ENCODE measurements at places on chromosomes 16 and 17.
A peak's percentile ranks its signal among the peaks of the same experiment; 100 is the strongest.

GRCh38 chr16:79213214-79213613, 387.3 kb downstream of the MAF start:
- peak; percentile 41 for DNase-seq

DNA sequence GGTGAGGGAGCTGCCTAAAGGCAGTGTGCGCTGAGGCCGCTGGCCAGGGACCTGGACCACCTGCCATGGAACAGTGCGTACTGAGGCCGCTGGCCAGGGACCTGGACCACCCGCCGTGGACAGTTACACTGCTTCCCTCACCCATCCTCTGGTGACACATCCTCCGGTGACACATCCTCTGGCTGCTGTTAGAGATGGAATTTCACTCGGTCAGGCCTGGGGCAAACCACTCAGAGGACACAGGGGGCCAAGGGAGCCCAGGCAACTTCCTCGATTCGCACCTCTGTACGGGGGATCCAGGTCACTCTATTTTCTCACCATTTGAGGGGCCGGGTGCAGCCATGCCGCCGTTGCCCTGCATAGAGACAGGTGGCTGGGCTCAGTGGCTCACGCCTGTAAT, 32.4 kb upstream of the RPTOR start:
- DNase-seq, result no peak

DNA sequence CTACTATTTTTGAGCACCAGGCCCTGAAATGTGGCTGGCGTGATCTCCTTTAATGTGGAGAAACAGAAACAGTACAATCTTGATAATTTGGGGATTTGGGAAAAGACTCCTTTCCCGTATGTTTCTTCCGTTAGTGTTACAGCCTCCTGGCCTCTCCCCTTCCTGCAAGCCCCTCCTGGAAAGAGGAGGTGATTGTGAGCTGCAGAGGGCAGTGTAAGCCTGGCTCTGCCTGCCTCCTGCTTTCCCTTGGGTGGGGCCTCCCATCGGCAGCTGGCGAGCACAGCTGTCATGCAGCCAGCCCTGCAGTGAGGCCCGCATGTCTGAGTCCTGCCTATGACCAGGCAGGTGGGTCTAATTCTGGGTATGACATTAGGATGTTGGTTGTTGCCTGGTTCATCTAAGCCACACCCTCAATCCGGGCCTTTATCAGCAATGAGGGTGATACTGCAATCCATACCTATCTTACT, 48.7 kb upstream of the WSB1 start:
- DNase-seq, result peak; percentile 75

- DNase-seq, result no peak
Measured at GRCh38 chr17:55903028-55903690, 152.3 kb downstream of the PCTP start.

DNA sequence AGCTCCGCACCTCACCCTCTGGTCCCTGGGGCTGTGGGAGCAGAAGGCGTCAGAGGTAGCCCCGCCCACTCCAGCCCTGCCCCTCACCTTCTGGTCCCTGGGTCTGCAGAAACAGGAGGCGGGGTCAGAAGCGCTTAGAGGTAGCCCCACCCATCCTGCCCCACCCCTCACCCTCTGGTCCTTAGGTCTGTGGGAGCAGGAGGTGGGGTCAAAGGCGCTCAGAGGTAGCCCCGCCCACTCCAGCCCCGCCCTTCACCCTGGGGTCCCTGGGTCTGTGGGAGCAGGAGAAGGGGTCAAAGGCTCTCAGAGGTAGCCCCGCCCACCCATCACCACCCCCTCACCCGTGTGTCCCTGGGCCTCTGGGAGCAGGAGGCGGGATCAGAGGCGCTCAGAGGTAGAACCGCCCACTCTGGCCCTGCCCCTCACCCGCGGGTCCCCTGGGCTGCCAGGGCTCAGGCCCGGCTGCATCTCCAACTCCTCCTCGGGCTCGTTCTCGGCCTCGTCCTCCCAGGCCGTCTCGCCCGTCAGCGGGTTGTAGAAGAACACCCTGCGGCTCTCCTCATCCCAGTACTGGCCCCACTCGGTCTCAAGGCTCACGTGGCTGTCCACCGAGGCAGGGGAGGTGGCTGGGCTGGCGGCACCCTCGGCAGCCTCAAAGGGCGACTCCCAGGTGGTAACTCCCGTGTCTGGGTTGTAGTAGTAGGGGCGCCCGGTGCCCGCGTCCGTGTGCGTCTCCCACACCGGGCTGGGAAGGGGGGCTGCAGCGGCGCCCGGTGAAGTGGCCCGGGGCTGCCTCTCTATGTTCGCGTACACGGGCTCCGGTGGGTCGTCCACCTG, 27.2 kb downstream of the ARHGAP27 start:
- DNase-seq, result no peak

GRCh38 chr16:68590201-68590994, 51.3 kb downstream of the ZFP90 start:
- DNase-seq, result no peak

DNA sequence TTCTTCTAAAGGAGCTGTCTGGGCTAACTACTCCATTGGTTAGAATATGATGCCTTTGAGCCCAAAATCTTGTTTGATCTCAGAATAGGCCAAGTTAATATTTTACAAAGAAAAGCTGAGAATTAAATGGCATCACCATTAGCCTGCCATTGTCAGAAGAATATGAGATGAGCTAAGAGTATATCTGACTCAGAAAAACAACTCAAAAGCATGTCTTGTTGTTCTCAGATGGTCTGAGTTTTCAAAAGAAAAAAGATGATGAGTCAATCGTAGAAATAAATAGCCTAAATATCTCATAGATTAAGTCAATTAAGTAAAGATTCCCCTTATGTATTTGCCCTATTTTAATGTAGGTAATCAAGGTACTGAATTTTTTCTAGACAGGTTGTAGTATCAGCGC, 197.1 kb upstream of the TBX2 start:
- DNase-seq, result no peak

- no peak for DNase-seq
Measured at GRCh38 chr17:9307313-9307998, 268.2 kb downstream of the STX8 start.

- no peak for DNase-seq
Measured at GRCh38 chr17:34135841-34136240, 119.2 kb upstream of the CCL2 start.

GRCh38 chr16:27649021-27649420, 99.1 kb downstream of the KATNIP start:
- DNase-seq, result no peak

DNA sequence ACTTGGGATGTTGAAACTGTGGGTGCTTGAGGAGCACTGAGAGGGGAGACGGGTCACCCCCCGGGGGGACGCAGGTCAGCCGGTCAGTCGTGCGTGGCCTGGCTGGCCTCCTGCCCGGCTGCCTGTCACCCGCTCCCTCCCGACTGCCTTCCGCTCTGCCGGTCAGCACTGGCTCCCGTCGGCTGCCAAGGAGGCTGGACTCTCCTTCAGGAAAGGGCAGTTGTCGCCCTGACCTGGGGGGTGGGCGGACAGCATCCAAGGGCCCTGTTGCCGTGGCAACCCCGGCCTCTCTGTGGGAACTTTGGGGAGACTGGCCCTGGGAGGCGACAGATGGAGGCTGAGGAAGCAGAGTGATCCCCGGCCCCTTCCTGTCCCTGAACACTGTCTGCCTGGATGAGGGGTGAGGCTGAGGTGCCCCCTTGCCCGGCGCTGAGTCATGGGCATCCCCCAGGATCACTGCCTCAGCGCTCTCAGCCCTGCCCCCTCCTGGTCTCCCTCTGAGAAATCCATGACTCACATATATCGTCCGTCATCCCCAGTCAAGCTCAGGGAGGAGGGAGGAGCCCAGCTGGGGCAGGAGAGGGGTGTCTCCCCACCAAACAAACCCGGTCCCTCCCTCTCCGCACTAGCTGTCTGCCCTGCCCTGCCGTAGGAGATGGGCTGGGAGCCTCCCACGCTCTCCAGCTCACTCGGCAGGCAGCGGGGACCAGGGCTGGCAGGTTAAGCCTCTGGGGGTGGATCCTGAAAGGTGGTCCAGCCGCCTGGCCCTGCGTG, at the start of gene ADGRG1:
ADGRG1 (plus strand) TSS at position 623 of the 774 bp plus-strand sequence. CDS start 21,658 bp downstream, outside the sequence.
- peak; percentile 46 for DNase-seq

GRCh38 chr17:45235416-45236281, 14.0 kb downstream of the FMNL1 start:
- DNase-seq, result peak; percentile 85

GRCh38 chr17:76791053-76791980, 53.4 kb downstream of the MFSD11 start:
- peak; percentile 15 for DNase-seq

DNA sequence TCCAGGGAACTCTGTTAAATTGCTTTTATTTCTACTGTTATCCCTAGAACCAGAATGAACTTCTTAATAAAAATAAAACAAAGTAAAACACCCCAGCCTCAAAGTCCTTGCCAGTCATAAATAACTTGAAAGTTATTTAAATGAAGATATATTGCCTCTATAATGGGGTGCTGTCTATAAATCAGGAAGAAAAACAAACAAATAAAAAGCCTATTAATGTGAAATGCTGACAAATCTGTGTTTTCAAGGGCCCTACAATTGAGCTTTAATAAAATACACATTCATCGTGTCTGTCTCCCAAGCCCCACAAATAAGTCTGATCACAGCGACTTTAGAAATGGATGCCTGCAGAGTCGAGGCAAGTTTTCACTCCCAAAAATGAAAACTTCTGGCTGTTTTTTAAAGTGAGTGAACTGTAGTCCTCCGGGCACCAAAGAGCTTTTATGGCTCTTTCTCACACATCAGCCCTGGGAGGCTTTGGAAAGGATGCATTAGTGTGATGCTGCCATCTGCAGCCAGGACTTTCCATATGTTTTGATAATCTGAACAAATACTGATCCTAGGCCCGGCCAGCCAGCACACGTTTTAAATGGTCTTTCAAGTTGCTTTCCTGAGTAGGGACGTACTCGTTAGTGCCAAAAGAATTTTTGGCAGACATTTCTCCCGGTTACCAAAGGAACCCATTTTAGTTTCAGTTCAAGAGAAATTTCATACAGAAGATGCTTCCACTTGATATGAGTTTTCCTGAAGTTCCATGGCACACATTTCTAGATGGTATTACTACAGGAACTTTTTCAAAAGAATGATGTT, 16.3 kb downstream of the NACA2 start:
- no peak for DNase-seq

- no peak for DNase-seq
Measured at GRCh38 chr17:78141437-78142118, 4.6 kb upstream of the C17orf99 start.
